Activated T-cell treated with anti-CD3 and anti-CD28 coated beads, Interleukin-2, amount 50 U/mL, for 1 hour (primary cell): ENCODE measurements at places on chromosomes 12 and 14.

- DNase-seq: no peak
These were observed 126.0 kb downstream of the ZFP36L1 start for GRCh38 chr14:68666899-68667298.

DNA sequence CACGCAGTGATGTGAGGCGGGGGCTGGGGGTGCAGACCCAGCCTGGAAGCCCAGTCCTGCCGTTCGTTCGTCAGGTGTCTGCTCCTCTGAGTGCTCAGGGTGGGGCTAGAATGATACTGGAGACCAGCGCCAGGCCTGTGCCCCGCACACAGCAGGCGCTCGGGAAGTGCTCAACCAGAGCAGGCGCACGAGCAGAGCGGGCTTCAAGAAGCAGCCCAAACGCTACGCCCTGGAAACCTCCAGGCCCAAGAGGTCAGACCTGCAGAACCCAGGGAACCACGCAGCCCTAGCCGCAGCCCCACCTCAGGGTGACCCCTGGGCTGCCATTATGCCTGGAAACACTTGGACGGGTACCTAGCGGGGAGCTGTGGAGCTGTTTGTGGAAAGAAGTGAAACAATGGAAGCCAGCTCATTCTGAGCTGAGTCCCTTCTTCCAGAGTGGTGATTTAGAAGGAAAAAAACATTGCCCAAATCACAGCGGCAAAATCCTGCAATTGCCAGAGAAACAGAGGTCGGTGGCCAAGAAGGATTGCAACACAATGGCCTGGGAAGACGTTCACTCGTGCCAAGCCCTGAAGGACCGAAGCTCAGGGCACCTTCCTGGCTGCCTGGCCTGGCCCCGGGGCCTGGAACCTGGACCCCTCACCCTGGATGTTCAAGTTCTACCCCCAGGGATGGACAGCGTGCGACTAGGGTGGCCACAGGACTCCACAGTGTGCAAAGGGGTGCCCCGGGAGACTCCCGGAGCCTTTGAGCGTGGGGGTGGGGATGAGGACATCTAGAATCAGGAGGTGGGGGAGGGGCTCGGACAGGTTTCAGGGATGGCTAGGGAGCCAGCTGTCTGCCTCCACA lies 40.4 kb upstream of the DIO3 start:
- no peak for DNase-seq

- DNase-seq: no peak
These were observed 15.2 kb upstream of the PLEKHG6 start for GRCh38 chr12:6295094-6295811.

DNA sequence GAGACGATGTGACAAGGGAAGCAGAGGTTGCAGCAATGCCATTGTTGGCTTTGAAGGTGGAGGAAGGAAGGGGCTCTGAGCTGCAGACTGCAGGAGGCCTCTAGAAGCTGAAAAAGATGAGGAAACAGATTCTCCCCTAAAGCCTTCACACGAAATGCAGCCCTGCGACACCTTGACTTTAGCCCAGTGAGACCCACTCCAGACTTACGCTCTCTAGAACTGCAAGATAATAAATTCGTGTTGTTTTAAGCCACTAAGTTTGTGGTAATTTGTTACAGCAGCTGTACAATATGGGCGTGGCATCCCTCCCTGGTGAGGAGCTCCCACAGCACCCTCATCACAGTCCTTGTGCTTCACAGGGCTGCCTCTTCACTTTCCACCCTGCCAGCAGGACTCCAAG lies 53.2 kb downstream of the GOLGA5 start:
- DNase-seq: no peak

DNA sequence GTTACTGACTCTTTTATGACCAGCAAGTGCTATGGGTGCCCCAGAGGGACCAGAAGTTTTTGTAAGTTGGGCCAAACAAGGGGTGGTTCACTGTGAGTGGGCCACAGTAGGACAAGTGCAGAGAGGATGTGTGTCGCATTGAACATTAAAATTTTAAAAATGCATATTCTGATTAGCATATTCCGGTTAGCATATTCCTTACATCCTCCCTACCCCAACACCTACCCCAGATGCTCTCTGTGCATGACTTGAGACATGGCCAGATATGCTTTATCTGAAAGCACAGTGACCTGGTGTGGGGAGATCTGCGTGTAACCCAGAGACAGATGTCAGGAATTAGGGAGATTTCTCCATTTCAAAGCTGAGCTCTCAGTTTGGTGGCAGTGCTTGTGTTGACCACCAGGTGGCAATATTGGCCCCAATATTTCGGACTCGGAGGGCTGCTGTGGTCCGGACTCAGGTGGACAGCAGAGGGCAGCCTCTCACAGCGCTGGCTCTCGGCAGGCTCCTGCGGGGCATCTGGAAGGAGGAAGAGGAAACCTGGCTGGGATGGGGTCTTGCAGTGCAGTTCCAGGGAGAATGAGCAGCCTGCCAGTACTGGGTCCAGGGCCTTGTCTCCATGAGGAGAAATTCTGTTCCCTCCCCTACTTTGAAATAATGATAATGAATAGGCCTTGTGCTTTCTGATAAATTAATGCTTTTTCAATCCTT lies 1.6 kb upstream of the CEBPE start:
- peak; percentile 80 for DNase-seq

DNA sequence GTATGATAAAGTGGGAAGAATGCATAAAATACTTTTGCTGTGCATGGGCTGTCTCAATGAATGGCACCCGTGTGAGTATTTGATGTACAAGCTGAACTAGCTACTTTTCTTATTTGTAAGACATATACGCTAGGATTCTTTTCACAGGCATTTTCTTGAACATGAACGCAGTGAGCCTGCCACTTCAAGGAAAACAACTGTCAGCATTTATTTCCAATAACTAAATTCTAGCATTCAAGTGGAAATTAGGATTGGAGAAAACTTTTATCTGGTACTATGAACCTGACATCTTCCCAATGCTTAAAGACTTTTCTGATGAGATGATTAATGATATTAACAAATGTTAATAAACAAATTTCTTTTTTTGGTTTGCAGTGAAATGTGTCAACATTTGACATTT lies 45.7 kb downstream of the UTP20 start:
- DNase-seq: no peak

DNA sequence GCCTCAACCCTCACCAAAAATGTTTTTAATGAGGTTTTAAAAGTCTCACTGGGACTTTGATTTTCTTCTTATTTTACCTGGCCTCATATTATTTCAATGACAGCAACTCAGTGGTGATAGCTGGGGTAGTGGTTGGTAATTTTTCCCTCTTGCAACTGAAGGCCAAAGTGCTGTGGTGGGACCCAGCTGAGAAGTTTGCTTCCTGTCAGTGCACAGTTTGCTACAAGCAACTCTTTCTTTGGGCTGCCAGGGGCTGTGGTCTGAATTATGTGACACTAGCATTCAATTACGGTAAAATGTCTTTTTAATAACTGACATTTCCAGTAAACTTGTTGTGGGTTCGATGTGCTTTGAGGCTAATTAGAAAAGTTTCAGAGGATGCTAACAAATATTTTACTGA lies 65.3 kb downstream of the IFNG start:
- no peak for DNase-seq

- DNase-seq: no peak
These were observed 6.6 kb downstream of the LHX5 start for GRCh38 chr12:113464852-113465719.

GRCh38 chr12:132354982-132355680 lies 25.7 kb upstream of the GALNT9 start:
- no peak for DNase-seq

DNA sequence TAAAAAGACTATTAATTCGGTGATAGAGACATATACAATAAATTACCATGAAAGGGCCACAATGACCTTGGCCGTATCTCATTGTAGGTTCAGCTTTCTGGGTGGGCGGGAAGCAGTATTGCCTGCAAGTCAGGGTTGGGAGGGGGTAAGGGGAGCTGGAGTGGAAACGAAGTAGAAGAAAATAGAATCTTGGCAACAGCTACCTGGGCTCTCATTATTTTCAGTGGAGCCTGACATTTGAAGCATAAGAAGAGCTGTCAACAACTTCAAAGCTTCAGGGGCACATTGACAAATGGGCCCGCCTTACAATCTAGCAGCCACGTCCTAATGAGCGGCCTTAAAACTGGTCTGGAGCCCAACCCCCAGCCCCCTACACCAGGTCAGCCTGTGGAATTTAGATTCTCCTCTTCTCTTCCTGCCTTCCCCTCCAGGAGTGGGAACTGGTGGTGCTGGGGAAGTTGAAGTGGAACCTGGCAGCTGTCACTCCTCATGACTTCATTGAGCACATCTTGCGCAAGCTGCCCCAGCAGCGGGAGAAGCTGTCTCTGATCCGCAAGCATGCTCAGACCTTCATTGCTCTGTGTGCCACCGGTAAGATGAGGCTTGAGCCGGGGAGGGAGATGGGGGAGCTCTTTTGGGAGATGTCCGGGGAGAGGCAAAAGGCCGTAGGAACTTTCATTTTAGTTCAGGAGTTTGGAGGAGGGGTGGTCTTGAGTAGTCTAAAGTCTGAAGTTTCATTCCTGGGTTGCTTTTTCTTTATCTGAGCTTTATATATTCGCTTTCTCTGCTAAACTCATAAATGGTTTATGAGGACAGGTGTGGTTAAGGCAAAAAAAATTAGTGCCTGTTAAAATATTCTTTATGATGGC lies 5.0 kb downstream of the CCND2 start:
- DNase-seq: no peak

- no peak for DNase-seq
These were observed 46.3 kb upstream of the ATP2A2 start for GRCh38 chr12:110234755-110235154.

GRCh38 chr14:100317912-100318808 lies 5.0 kb upstream of the SLC25A47 start:
- peak; percentile 80 for DNase-seq

DNA sequence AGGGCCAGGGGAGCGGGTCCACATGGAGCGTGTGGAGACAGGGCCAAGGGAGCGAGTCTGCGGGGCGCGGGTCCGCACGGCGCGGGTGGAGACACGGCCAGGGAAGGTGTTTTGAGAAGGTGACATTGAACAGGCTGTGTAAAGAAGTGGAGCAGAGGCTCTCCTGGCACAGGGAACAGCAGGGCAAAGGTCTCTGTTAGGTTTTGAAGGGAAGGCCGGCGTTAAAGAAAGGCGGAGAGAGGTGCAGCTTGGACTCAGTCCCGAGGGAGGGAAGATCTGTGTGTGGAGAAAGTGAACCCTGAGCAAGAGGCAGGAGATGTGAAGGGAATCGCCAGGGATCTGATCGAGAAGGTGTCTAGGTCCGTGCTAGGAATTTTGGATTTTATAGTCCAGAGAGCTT lies 1.8 kb downstream of the PXMP2 start:
- DNase-seq: no peak

GRCh38 chr12:89873745-89874144 lies 165.1 kb upstream of the ATP2B1 start:
- no peak for DNase-seq

GRCh38 chr14:100524233-100524932 lies 62.8 kb downstream of the BEGAIN start:
- DNase-seq: no peak

DNA sequence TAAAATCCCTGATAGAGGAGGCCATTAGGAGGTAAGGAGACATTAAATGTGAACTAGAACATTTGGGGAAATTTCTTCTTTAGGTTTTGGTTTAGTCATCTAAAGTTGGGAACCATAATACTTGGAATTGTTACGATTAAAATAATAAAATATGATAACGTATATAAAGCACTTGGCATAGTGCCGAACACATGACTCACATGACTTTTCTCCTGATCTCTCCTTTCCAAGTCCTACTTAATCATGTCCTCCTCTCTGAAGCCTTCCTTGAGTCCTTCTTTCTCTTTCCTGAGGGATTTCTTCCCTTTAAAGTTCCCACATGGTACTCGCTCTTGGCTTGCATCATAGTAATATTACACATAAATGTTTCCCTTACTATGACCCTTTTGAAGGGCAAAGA lies 20.0 kb downstream of the BEST3 start:
- DNase-seq: no peak

DNA sequence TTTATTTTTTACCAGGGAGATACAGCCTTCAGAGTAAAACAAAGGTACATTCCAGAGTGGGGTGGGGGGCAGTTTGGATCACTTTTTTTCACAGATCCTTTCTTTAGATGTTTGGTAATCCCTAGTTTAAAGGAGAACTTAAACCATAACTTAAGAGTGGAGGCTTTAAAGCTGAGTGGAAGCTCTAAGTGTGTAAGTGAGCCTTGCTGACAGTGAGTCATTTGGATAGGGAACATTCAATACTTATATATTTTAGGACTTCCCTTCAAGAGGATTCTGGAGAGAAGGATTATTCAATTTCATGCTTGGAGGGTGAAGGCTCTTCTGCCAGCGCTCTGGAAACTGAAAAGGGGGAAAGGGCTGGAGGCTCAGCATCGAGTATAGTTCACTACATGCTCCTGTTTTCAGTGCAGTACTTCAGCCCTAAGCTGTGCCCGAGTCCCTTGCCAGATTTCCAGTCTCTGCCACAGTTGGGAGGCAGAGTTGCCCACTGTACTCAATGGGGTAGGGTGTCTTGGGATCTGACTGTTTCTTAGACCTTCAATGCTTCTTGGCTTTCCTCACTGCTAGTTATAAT lies 8.4 kb downstream of the PRKAG1 start:
- DNase-seq: no peak

- no peak for DNase-seq
These were observed 89.2 kb upstream of the DYNC1H1 start for GRCh38 chr14:101875041-101875726.

GRCh38 chr12:104998423-104999346 lies 12.6 kb downstream of the NOPCHAP1 start:
- no peak for DNase-seq

- no peak for DNase-seq
These were observed 6.6 kb upstream of the SLC6A13 start for GRCh38 chr12:269191-269590.

- DNase-seq: no peak
These were observed 26.8 kb downstream of the PLBD1 start for GRCh38 chr12:14540801-14541462.

DNA sequence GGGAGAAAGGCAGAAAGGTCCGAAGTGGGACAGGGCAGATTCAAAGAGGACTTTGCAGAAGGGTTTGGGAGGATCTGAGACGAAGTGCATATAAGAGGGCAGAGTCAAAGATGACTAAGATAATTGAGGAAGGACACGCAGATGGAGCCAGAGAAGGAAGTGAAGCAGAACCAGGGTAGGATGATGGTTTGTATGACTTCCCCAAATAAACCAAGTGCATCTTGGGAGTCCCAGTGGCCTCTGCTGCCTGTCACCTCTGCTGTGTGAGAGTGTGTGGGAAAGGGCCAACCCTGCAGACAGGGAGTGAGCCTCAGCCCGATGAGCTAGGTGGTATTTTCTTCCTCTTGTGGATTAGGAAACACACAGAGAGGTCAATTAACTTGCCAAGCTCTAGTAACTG lies 36.8 kb downstream of the FLVCR2 start:
- DNase-seq: no peak

DNA sequence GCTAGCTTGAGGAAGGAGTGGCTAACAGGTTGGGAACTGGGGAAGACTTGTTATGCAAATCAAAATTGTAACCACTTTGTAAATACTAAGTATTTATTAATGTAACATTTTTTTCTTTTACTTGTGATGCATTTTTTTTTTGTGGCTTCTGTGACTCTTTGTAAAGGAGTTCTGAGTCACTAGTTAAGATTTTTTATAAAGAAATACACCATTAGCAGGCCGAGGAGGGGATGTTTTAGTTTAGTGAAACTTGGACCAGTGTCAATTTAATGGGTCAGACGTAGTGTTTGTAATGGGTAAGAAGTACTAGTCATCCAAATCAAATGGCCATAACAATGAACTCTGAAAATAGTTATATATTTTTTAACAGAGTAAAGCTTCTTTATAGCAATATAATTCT lies 43.1 kb downstream of the AKAP6 start:
- no peak for DNase-seq

GRCh38 chr12:74889073-74889472 lies 320.6 kb downstream of the KCNC2 start:
- no peak for DNase-seq
